ENCODE measurements at places on chromosomes 1 and 21.
A peak's percentile ranks its signal among the peaks of the same experiment; 100 is the strongest.

- no peak for DNase-seq
Observed at GRCh38 chr1:4124631-4125145, 224.6 kb upstream of the C1orf174 start.

DNA sequence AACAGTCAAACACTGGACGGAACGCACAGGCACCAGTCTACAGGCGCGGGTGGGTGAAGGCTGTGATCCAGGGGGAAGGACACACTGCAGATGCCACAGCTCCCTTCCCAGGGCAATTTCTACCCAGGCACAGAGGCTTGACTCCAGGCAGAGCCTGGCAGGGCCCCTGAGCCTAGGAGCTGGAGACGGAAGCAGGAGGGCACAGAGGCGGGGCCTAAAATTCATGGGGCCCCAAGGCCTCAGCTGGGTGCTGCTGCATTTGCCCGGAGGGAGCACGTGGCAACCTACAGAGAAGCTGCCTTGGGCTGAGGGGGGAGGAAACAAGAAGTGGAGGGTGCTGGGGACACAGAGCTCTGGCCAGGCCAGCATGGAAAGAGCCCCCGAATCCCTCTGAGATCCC, 41.2 kb downstream of the UBE2G2 start:
- DNase-seq: no peak

DNA sequence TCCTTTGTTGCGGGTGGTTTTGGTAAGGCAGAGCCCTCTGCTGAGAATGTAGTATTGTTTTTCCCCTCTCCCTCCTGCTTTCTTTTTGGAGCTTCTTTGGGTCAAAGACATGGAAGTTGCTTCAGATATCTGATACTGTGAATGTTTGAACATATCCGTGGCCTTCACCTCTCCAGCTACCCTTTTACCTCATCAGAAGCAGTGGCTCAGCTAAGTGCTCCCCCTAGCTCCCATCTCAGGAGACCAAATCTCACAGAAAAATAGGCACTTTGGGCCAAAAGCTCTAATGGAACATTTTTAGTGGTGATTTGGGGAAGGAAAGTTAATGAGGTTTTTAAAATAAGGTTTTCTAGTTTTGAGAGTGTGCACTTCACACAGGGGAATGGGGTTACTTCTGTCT, 6.3 kb downstream of the TMEM200B start:
- DNase-seq: no peak

GRCh38 chr1:46150085-46150484, 17.7 kb upstream of the PIK3R3 start:
- no peak for DNase-seq

DNA sequence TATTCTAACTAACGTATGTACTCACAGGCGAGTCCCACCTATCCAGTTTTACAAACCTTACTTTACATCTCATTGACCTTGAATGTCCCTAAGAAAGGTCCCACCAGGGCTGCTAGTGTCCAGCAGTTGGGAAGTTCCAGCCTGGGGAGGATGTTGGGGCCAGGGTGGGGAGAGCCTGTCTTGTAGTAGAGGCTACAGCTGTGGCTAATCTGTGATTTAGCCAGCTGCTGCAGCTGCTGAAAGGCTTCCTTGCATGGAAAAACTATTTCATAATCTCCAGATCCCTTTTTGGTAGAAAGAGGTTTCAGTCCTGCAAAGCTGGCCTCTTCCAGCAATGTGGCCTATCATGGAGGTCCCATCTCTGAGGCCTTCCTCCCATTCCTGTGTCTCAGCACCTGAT, 23.1 kb downstream of the TNN start:
- DNase-seq: no peak

GRCh38 chr21:36610201-36610600, 88.7 kb upstream of the SIM2 start:
- DNase-seq: no peak

DNA sequence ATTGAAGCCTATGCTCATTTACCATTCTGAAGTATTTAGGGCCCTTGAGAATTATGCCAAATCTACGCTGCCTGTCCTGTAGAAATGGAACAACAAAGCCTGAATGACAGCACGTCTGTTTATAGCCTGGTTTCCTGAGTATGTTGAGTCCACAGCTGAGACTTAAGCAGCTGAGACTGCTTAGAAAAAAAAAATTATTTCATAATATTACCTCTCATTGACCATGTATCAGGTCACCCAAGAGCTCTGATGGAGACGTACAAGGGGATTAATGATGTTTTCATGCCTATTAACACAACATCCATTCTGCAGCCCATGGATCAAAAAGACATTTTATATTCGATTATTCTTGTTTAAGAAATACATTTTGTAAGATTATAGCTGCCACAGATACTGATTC, 387.2 kb upstream of the NCAM2 start:
- no peak for DNase-seq

DNA sequence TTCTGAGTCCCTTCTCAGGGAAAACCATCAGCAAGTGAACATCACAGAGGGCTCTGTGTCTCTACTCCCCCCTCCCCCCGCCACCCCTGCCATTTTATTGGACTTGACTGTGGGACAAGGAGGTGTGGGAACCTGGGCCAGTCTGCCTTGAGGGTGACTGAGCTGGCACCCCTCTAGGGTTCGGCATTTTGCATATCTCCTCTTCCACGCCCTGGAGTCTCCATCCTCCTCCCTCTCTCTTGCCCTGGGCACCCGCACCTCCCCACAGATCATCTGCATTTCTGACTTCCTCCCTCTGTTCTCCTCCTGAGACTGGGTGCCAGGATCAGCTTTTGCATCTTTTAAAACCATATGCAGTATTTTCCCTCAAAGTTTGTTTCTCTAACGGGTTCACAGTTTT, 107.1 kb upstream of the ERRFI1 start:
- no peak for DNase-seq

DNA sequence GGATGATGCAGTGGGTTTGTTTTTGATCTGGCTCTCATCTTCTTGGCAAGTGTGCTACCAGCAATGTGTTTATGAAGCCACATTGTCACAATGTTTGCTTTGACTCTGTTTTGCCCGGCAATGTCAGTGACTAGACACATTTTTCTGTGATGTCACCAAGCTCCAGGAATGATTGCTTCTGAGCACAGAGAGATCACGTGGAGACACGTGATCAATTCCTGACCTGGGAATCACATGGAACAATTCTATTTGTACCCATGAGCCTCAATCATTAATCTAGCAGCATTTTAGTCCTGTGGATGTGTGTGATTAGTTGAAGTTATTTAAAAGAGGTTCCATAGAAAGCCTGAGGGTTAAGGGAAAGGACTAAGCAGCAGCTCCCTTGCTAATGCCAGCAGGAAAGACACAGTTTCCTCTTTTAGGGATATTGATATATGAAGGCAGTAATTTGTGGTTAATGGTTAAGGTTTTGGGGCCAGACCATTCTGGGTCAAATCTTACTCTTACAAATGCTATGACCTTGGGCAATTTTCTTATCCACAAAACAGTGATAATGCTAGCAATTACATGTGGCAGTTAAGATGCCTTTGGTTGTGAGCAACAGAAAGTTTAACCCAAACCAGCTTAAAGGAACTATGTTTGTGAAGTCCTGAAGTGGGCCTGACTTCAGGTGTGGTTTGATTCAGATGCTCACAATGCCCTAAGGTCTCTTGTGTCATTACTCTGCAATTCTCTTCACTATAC, 59.0 kb downstream of the FASLG start:
- peak; percentile 11 for DNase-seq

DNA sequence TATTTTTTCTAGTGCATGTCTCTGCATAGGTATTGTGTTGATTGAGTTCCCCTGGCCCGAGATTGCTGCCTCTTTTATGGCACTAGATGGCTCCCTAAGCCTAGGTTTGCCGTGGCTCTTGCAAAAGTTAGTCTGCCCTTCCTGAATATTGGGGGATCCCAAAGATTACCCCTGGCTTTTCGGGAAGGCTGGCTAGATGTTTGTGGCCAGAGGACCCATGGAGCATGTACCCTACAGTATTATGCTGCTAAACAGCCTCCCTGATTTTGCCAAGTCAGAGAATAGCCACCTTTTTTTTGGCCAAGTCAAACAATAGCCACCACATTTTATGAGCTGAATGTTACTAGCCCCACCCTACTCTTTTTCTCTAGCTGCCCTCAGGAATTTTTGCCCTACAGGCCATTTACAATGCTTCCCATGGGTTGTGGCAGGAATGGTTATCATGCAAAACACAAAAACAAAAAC, 343.2 kb downstream of the OLFM3 start:
- DNase-seq: peak; percentile 53

DNA sequence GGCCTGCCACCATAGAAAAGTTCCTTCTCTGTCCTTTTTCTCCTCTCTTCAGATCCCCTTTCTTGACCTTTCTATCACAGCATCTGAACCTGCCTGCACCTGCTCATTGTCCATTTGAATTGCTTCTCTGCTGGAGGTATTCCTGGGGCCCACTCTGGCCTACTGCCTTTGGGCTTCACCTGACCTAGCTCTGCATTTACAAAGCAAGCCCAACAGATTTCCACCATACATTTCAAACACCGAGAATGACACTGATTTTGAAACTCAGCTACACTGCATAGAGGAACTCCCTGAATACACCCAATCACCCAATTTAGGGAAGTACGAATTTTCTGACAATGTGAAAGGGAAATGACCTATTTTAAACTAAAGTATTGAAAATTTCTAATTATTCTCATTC, 284.5 kb upstream of the USP25 start:
- no peak for DNase-seq

GRCh38 chr1:187871177-187871845, 1042.6 kb downstream of the PLA2G4A start:
- no peak for DNase-seq

- DNase-seq: no peak
Observed at GRCh38 chr1:45456531-45456930, 34.4 kb downstream of the TESK2 start.

DNA sequence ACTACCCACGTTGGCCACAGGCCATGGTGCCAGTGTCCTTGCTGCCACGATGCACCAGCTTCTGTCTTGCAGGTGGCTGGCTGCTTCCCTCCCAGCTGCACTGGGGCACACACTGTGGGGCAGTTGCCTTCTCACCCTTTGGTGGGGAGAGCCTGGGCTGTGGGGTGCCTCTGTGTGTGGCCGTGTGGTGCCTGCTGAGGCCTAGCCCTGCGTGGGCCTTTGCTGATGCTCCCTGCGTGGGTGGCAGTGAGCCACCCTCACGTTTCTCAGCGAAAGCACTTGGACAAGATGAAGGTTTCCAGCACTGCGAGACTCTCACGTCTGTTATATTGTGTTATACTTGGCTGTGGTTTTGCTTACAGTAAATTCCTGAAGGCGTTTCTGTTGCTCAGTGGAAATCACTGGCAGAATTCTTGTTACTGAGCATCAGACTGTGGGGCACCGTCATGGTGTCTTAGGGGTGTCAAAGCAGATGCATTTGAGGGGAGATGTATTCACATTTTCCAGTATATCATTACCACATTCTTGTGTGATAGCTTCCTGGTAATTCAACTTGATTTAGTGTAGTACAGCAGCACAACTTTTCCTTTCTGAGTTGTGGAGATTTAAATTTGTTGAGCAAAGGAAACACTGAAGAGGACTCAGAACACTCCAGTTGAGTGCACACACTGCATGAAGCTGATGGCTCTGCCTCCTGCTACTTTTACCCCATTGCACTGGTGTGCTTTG, 124.7 kb downstream of the PCBP3 start:
- no peak for DNase-seq

DNA sequence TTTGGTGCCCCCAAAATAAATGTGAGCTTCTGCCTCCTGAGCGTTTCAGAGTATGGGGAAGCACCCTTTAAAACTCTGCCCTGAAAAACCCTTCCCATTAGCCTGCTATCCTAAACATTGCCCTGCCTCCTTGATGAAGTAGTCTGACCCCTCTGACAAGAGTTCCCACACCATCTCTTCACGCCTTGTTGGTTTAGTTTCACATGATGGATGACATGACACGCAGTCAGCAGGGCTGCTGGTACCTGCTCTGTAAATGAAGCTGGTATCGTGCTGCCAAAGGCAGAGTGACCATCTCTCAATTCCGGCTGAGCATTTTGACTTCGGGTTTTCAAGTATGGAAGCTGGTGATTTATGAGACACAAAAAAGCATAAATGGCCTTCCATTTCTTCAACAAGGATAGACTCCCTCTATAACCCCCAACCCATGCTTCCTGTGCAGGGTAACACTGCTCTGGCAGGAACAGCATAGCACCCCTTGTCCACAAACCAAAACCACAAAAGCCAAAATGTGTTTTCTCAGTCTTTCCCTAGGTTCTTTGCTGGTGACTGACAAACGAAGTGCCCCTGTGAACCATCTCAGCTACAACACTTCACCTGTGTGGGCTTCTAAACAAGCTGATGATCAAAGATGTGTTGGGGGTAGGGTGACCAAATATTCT, 444.6 kb downstream of the NUF2 start:
- DNase-seq: no peak

DNA sequence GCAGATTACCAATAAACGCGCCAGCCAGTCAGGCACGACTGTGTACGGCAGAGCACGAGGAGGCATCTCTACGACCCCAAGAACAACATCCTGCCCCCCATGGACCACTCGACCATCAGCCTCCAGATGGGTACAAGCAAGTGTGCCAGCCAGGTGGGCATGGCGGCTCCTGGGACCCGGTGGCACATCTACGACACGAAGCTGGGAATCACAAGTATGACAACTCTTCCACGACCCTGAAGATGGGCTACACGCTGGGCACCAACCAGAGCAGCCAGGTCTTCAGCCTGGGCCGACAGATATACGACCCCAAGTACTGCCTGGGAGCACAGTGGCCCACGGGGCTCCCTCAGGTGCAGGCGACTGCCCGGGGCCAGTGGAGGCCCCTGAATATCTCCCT, 217.6 kb downstream of the POTED start:
- DNase-seq: no peak

- DNase-seq: no peak
Observed at GRCh38 chr1:243396876-243397275, 141.0 kb downstream of the SDCCAG8 start.

DNA sequence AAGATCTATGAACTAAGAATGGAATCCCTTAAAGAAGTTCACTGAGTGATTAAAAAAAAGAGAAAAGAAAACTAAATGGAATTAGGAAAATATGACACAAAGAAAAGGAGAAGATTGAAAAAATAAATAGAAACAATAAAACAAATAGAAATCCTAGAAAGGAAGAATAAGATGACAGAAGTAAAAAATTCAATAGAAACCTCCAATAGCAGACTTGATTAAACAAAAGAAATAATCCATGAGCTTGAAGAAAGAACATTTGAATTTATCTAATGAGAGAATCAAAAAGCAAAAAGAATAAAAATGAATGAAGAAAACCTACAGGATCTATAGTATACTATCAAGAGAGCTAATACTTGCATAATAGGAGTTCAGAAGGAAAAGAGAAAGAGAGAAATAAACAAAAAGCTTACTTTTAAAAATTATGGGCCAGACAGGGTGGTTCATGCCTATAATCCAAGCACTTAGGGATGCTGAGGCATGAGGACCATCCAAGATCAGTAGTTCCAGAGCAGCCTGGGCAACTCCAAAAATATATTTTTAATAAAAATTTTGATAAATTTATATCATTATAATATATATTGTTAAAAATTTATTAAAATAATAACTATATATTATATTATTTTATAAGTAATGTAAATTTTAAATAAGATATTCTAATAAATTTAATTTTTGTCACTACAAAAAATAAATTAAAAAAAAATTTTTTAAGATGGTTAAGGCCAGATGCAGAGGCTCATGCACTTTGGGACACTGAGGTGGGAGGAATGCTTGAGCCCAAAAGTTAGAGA, 9.4 kb upstream of the VN1R5 start:
- no peak for DNase-seq

All from epithelial cell of esophagus (primary cell).